HT-29 (cell line): ENCODE measurements at places on chromosomes 7 and 10.
A peak's percentile ranks its signal among the peaks of the same experiment; 100 is the strongest.

GRCh38 chr10:74863551-74863950 is 37.2 kb downstream of the KAT6B start:
- no peak for DNase-seq

DNA sequence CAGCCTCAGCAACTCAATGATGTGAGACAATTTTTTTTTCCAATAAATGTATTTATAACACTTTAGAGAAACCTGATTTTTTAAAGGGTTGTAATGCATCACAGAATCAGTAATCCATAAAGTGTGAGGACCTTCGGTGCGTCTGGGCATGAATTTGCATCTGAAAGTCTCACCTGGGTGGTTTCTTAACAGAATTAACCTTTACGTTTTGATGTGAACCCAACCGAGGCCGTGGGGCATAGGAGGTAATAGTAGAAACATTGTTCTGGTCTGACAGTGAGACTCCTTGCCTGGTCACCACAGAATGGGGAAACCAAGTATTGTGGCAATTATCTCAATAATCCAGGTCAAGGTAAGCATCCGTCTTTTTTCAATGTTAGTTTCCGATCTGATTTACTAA is 114.6 kb downstream of the PRKCQ start:
- no peak for DNase-seq

DNA sequence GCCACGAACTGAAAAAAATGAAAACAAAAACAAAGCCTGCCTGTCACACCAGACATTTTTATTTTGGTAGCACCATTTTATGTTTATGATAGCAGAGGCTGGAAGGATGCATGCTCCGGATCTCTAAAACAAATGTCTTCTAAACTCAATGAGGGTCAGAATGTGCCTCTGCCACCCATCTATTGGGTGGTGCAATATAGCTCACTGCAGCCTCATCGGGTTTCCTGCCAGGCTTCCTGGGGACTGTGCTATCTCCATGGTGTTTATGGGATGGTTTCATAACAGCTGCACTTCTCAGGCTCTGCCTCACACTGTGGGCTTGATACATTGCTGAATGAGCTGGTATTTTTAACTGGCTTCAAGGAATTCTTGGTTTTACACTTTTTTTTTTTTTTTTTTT is 94.4 kb downstream of the ITIH5 start:
- DNase-seq, result no peak

DNA sequence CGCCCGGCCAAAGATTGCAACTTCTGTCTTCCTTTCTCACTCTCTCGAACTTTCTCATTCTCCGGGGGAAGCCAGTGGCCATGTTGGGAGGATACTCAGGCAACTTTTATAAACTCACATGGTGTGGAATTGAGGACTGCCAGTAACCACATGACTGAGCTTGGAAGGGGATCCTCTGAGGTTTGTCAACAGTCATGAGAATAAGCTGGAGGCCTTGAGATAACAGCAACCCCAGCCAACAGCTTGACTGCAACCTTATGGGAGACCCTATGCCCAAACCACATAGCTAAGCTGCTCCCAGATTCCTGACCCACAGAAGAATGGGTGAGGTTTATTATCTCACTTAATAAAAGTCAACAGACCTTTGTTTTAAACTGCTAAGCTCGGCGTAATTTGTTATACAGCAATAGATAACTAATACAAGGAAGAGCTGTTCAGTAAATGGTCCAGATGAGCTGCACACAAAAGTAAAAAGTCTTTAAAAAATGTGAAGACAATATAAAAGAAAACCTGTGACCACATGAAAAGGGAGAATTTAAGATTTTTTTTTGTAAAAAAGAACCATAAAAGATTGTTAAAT is 9.6 kb downstream of the SYPL1 start:
- no peak for DNase-seq

DNA sequence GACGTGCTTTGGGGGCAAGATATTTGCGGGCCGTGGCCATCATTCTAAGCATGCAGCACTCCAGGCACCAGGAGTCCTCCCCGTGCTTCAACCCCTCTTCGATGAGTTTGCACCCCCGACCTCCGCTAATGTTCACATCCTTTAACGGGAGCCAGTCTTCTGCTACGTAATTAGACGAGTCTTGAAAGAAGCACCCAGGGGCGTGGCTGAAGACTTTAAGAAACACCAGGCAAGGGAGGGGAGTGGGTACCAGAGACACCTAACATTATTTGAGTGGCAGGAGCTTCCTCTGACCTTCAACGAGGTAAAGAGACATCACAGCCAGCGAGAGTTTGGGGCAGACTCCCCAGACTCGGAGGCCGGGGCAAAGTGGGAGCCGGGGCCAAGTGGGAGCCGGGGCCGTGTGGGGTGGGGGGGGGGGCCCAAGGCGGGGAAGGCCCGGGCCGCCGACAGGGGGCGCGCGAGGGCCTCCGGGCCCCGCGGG is 31.1 kb upstream of the TOMM7 start:
- DNase-seq, result no peak

DNA sequence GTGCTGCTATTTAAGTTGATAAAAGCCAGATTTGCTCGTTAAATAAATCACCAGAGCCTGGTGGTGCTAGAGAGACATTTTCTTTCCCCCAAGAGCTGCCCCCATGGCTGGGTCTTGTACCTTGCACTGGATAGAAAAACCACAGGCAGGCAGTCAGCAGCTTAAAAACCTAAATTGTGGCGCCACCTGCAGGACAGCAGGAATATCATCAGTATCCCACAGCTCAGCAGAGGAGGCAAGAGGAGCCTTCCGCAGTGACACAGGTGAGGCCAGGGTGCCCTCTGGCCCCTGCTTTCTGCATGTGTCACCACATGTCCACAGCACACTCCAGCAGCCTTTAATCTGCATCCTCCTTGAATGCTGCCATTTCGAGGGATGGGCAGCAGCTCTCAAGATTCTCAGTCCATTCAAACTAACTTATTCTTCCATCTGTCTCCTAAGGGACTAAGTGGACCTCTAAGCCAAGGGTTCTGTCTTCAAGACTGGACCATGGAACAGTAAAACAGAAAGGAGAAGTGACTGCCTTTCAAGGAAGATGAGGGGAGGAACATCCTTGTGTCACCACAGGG is 4.5 kb upstream of the PLXNA4 start:
- peak; percentile 81 for DNase-seq

GRCh38 chr10:21746118-21746517 is 212.1 kb downstream of the MLLT10 start:
- no peak for DNase-seq

DNA sequence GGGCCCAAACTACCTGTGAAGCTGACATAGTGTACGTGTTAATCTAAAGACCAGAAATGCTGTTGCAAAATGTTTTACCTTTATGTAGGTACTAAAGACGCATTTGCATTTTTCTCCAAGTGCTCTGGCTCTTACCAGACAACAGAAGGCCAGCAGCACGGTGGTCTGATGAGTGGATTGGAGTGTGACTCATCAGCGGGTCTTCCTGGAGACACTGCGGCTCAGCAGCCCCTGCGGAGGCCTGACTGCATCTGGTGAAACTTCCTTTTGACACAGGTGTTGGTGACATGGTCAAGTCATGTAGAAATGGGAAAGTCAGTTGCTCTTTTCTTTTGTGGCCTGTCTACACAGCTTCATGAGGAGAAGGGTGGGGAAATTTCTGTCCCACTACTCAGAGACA is 723.6 kb downstream of the INHBA start:
- no peak for DNase-seq
